ENCODE measurements at places on chromosomes 4 and X.

GRCh38 chrX:68719904-68720614, 72.6 kb downstream of the STARD8 start:
- no peak for DNase-seq

DNA sequence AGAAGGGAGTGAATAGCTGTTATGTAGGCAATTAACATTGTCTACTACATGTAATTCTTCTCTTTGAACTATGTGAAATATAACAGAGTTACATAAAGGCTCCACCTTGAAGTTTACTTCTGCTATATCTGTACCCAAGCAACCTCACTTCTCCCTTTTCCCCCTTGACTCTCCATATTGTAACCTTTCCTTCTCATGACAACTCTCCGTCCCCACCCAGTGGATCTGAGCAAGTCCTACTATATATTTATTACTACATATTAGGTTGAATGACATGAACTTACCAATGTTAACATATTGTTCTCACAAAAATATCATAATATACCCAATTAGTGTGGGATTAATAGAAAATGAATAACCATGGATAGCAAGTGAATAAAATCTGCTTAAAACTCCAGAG, 93.2 kb upstream of the ATP8A1 start:
- peak; percentile 54 for DNase-seq

- DNase-seq, result no peak
These were observed 99.0 kb downstream of the AREG start for GRCh38 chr4:74543983-74544382.

DNA sequence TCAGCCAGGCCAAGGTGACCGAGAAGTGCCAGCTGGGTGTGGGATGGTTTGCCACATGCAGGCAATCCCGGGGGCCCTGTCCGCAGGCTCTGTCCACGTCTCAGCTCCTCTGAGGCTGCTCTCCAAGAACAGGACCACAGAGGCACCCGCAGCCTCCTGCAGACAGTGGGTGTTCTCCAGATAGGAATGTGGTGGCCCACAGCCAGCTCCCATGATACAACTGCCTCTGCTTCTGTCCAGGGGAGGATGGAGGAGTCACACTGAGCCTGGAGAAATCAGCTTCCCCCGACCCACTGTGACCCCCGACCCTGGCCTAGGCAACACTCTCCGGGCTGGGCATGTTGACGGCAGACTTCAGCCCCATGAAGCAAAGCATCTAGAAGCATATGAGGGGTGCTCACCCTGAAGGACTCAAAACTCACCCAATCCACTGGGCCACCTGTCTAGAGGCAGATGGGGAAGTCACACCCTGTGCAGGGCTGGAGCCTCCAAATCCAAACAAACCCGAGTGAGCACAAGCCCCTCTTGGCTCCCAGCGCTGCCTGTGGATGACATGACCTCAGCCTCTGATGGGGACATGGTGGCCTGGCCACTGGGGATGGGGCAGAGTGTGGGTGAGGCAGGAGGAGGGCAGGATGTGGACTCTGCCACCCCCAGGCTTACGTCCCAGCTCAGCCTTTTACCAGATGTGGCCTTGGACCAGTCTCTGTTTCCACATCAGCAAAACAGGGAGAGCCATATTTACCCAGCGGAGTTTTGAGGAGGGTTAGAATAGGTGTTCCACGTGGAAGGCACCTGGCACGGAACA, 102.3 kb downstream of the PSAPL1 start:
- no peak for DNase-seq

- DNase-seq, result no peak
These were observed 636 bp upstream of the EOLA1 start for GRCh38 chrX:149540131-149540620.

DNA sequence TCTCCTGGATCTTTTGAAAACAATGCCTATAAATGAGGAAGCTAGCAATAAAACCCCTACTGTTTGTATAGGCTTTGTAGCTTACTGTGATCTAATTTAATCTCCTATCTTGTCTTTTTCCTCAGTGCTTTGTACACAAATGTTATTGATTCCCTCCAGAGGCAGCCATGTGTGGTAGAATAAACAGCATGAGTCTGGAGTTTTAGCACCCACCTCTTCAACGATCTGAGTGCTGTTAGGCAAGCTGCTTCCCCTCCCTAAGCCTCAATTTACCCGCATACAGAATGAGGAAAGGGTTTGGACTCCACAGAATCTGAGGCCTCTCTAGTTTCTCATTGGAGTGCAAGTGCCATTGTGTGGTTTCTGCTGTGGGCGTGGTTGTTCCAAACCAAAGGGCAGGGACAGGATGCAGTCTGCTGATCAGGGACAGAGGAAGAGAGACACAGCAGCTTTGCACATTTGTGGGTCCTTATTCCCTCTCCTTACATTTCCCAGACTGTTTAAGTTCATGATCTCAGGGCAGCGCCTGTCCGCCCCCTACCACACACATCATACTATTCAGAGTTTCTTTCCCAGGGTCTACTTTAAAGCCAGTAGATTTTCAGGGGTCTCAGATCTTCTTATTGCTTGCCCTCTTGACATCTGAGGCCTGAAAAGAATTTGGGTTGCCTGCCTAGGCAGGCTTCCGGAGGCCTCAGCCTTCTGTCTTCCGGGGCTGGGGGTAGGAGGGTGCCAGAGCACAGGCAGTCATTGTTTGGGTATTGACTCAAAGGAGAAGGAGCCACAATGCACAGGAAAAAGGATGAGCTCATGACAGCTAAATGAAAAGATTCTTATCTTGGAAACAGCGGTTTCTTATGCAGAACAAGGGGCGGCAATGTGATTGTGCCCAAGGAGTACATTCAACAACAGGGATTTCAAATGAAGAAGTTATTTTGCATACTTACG, 114.9 kb upstream of the TEX13D start:
- peak; percentile 95 for DNase-seq

DNA sequence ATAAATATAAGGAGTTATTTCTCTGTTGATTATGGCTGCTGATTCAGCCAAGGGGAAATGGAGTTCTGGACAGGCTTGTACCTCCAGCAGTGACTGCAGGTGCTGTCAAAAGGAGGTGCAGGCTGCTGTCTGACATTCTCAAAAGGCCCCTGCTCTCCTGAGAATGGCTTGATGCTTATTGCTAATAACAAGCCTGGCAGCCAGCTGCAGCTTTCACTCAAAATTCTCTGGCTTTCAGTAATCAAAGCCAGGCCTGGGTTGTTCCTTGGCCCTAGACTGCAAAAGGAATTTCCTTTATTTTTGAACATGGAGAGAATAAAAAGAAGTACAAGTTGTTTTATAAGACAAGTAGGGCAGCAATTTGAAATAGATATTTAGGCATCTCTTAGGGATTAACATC, 575.9 kb downstream of the MID1IP1 start:
- no peak for DNase-seq

DNA sequence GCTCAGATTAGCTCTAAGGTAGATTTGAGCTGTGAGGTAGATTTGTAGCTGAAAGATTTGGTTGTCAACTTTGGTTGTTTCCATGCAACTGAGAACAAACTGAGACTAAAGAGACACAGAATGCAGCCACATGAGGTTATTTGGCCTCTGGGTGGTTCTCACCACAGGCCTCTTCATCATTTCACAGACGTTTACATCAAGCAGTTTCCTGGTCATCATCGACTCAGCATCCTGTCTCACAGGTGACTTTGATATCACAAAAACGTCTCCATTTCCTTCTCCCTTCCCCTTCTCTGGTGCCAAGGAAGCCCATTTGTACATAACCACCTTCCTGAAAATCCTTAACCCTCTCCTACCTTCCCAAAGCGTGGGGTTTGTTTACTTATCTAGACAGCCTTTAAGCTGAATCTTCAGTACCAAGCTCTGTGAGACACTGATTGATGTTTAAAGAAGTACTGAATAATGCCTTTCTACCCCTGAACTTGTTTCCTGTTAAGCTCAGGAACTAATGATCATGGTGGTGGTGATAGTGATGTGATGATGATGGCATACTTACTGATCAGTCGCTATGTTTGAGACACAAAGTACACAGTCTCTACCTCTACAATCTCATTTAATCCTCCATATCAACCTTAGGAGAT, 81.9 kb downstream of the FAM114A1 start:
- DNase-seq, result no peak

- DNase-seq, result no peak
These were observed 131.6 kb downstream of the PDS5A start for GRCh38 chr4:39846120-39846519.

DNA sequence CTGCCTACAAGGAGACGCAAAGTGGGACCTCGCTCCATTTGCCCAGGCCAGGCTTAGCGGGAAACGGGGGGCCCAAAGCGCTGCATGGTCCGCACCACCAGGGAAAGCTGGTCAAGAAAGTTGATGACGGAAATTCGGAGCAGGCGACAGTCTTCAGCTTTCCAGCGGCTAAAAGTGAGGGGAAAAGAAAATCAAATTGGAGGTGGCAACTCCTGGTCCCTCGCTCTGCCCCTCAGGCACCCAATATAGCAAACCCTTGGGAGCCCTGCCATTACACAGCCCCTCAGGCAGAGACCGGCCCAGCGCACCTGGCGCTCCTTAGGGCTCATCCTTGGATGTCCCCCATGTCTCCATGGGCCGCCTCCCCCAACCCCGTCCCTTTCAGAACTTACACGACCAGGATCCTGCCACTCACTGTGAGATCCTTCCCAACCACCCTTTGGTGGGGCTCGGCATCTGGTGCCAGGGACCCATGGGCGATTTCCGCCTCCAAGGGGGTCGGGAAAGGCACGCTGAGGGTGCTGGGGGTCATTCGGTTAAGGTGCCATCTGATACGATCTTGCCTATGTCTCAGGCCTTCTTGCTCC, 1.1 kb downstream of the LAGE3 start:
- DNase-seq, result no peak

DNA sequence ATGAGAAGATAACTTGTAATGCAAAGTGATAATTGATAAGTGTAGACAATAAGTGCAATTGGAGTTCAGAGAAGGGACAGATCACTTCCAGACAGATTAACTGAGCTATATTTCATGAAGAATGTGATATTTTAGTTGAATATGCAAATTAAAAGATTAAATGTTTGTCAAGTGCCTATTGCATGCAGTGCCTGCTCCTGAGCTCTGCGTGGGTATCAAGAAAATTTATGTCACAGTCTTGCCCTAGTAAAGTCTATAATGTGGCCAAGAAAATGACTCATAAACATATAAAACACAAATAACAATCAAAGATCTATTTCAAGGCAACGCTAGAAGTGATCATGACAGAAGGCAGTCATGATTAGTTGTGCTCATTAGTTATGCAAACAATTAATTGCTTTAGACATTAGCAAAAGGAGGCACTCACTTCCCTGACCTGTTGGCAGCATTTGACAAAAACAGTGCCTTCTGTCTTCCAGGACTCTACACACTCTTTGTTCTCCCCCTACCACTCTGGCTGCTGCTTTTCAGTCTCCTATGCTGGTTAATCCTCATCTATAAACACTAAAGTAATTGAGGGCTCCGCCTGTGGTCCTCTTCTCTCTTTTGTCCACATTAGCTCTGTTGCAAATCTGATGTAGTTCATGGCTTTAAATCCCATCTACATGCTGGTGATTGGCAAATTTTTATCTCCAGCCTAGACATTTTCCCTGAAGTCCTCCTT, 47.7 kb downstream of the ARHGEF38 start:
- DNase-seq, result no peak

- DNase-seq, result peak; percentile 60
These were observed 49.7 kb upstream of the TMEM164 start for GRCh38 chrX:109952985-109953905.

- DNase-seq, result no peak
These were observed 169.4 kb downstream of the PTTG2 start for GRCh38 chr4:38129460-38130227.

GRCh38 chr4:15213302-15213970, 211.2 kb downstream of the CPEB2 start:
- no peak for DNase-seq

DNA sequence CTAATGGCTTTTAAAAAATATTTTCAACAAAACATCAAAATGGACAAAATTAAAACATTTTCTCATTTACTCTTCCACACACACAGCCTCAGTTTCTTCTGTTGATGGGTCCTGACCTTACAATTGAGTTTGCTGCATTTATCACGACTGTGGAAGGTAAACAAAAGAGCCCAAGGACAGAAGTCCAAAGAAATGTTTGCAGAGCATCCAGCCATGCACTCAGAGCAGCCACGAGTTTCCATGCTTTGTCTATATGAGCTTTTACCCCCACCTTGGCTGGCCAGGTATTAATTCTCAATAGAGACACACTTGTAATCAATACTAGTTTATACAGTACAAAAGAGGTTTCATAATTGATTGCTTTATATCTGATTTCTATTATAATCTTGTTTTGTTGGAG, 85.0 kb upstream of the WDFY3 start:
- no peak for DNase-seq

DNA sequence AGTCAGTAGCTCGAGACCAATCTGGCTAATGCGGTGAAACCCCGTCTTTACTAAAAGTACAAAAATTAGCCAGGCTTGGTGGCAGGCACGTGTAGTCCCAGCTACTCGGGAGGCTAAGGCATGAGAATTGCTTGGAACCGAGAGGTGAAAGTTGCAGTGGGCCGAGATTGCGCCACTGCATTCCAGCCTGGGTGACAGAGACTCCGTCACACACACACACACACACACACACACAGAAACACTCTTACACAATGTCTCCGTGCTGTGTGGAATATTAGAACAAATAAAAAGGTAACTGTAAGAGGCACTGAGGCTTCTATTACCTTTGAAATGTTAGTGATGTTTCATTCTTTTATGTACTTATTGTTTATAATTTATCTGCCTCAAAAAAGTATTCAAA, 326.6 kb downstream of the GPAT3 start:
- no peak for DNase-seq

DNA sequence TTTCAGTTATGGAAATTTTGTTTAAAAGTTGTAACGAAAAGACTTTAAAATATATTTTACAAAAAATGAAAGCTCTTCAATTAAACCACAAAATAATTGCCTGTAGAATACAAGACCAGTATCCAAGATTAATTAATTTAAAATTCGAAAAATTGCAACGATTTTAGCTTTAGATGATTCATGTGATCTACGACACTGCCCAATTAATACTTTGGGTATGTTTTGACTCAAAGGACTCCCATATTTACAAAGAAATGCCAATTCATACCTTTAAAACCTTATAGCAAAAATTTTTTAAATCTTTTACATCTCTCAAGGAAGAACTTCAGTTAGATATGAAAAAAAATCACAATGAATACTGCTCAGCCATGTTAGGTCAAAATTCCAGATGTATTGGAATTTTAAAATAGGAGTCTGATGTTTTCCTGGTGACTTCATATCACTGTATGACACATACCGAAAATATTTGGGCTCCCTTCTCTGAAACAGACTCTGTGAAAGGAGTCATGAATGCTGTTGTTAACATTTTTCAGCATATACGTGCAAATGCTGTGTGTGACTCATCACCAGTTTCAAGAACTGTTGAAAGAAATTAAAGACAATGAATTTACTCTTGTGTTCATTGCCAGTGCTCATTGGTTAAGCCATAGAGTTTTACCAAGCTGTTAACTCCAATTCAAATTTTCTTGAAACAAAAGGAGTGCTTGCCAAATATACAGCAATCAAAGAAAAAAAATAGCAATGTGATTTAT, 13.8 kb upstream of the SMS start:
- no peak for DNase-seq

DNA sequence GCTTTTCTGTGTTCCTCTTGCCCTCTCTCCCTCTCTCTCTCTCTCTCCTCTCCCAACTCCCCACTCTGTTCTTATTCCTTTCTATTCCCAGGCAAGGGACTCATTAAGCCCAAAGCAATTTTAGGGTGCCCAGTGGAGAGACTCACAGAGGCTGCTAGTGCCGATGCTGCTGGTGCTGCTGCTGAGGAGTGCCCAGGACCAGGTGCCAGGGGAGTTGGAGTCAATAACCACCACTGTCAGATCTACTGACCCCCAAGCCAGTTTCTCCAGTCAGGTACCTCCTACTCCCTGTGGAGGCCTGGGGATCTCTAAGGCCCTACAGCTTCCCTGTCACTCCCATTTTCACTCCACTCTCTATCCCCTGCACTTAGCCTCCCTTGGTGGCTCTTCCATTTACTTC, 54.2 kb upstream of the LAS1L start:
- DNase-seq, result no peak

- no peak for DNase-seq
These were observed 1082.0 kb downstream of the RAPGEF2 start for GRCh38 chr4:160184884-160185283.
